ENCODE measurements at places on chromosomes 6 and 20.

- no peak for DNase-seq
These were observed 1249.0 kb upstream of the CITED2 start for GRCh38 chr6:140623498-140623897.

DNA sequence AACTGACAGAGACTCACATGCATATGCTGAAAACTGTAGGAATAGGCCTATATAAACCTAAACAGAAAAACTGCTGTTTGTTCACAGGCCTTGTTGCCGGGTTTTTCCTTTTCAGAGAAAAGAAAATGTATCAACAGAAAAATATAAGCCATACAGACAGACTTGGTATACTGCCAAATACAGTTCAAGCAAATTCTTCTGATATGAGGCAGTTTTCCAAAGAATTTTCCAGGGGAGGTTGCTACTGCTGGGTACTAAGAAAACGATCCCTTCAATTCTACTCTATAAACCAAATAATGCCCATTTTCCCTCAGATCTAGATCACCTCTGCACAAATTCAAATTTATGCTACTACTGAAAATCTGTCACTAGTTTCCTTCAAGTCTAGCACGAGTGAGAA, 59.4 kb downstream of the ME1 start:
- no peak for DNase-seq

DNA sequence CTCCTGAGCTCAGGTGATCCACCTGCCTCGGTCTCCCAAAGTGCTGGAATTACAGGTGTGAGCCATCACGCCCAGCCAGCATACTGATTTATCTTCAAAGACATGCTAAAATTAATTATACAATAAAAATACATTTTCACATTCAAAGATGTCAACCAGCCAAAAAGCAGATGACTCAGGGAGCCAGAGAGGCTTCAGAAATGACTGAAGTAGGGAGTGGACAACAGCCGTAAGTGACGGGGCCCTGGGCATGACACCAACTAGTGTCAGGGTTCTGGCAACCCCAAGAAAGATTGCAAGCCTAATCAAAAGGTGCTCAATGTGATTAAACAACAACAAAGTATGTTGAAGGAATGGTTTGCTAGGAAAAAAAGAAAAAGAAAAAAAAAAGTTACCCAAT, 28.4 kb downstream of the GPLD1 start:
- DNase-seq = no peak

GRCh38 chr6:159977255-159977903, 8.5 kb downstream of the IGF2R start:
- DNase-seq = no peak

DNA sequence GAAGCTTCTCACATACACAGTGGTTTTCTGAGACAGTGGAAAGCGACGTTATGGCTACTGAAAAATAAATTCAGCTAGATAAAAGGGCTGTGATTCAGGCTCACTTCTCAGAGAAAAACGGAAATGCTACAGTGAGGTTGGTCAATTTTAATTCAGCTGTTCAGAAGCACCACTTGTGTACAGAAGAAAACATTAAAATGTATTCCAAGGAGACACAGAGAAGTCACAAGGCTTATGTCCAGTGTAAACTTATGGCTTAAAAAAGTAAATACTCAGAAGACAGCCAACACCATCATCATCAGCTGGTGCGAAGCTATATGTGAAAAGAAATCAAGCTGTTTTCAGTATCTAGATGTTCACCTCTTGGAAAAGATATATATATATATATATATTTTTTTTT, 68.6 kb downstream of the ABHD12 start:
- DNase-seq = no peak

- DNase-seq = peak; percentile 7
These were observed 39.6 kb upstream of the RCAN2 start for GRCh38 chr6:46530896-46531295.

GRCh38 chr6:35833536-35833935, 28.4 kb downstream of the LHFPL5 start:
- no peak for DNase-seq

DNA sequence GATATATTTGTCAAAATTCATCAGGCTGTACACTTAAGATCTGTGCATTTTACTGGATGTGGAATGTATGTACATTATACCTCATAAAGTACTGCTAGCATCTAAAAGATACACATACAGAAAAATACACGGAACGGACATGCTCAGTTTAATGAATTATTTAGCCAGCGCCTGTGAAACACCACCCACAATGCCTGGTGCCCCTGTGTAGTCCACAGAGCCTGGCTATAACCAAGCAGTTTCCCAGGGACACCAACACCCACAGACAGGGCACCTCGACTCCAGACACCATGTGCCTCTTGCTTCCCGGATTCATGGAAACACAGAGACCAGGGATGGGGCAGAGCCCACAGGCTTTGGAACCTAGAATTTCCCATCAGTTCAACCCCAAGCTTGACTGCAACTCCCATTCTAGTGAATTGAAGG, 17.4 kb upstream of the ARMC12 start:
- no peak for DNase-seq

GRCh38 chr20:42483730-42484303, 705.9 kb downstream of the PTPRT start:
- peak; percentile 86 for DNase-seq

- no peak for DNase-seq
These were observed 52.9 kb downstream of the SLC35B3 start for GRCh38 chr6:8382434-8382833.

- peak; percentile 31 for DNase-seq
These were observed 1.1 kb downstream of the SNAI1 start for GRCh38 chr20:49983848-49984408.

DNA sequence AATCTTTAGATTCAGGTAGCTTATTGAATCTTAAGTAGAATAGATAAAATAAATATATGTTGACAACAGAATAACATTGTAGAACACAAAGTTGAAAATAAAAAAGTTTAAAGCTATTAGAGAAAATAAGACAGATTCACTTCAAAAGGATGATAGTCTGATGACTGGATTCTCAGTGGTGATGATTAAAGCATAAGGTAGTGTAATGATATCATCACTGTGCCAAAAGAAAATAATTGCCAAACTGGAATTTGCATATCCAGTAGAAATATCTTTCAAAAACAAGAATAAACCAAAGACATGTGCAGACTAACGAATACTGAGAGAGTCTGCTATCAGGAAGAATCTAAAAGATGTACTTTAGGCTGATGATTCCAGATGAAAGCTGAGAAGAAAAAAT, 30.2 kb downstream of the ENPP1 start:
- DNase-seq = no peak

DNA sequence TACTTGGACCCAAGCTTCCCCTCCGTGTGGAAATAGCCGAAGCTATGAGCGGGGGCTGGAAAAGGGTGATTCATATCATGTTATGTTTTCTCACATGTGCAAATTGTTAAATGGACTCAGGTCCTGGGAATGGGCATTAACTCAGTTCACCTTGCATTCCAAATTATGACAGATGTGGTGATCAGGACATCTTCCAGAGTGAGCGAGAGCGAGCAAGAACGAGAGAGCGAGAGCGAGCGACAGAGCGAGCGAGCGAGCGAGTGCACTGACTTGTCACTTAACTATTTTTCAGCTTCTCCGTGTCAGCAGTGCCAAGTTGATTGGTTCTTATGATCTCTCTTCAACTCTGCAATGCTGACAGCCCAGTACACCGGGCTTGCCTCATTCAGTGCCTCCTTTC, 437.4 kb upstream of the NRSN1 start:
- DNase-seq = no peak

DNA sequence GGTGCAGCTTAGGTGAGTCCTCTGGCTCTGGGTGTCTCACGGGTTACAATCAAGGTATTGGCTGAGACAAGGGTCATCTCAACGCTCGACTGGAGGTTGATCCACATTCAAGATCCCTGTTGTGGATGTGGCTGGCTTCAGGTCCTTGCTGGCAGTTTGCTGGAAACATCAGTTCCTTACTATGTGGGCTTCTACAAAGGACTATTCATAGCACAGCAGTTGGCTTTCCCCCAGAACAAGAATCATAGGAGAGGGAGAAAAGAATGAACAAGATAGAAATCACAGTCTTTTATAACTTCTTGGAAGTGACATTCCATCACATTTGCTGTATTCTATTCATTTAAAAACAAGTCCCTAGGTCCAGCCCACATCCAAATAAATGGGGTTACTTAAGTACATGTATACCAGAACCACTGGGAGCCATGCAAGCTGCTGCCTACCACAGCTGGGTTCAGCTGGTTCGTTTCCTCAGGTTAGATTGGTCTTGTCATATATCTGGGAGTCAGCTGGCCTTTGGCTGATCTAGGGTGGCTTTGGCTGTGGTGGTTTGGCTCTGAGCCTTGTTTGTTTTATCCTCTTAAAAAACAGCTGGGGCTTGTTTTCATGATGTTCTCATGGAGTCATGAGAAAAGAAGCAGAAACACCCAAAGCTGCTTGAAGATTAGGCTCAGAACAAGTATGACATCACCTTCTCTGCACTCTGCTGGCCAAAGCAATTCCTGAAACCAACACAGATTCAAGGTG, 433.2 kb upstream of the SPTLC3 start:
- DNase-seq = peak; percentile 39

DNA sequence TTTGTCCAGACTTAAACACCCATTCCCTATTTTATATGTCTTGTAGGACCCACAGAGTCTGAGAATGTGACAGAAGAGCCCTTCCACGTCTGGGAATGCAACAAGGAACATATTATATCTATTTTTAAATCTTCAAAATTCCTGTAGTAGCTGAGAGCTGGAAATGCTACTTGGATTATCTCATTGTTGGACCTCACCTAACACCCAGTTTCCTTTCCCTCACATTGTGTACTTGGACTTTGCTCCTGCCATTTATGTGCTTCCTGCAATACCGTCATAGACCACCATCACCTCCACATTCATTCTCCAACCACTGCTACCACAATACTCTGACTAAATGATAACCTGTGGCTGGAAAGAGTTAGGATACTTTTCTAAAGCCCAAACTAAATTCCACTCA, 335.4 kb downstream of the COL12A1 start:
- DNase-seq = peak; percentile 64

DNA sequence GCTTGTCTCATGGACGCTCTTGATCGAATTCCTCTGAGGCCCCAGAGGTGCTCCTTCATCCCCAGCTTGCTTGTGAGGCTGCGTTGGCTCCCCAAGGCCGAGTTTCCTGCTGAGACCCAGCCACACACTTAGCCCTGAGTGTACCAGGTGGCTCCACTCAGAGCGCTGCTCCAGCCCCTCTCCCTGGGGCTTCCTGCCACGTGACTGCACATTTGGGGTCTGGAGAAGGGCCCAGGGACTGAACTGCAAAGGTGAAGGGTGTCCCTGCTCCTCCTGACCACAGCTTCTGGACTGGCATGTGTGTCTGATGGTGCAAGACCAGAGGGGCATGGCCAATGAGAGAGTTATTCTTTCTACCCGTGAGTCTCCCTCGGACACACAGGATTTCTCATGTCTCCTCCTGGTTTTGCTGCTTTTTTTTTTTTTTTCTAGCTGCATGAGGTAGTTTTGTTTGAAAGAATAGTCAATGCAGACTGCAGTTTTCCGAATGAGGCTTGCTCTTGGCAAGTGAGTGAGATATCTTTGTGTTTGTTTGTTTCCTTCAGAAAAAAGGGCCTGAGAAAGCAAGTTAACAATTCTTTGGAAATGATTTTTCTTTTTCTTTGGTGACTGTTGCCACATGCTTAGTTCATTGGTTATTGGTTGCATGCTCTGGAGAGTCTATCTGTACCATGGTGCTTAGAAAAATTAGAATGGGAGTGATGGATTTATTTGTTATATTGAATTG, 3.1 kb upstream of the ZNF831 start:
- no peak for DNase-seq

DNA sequence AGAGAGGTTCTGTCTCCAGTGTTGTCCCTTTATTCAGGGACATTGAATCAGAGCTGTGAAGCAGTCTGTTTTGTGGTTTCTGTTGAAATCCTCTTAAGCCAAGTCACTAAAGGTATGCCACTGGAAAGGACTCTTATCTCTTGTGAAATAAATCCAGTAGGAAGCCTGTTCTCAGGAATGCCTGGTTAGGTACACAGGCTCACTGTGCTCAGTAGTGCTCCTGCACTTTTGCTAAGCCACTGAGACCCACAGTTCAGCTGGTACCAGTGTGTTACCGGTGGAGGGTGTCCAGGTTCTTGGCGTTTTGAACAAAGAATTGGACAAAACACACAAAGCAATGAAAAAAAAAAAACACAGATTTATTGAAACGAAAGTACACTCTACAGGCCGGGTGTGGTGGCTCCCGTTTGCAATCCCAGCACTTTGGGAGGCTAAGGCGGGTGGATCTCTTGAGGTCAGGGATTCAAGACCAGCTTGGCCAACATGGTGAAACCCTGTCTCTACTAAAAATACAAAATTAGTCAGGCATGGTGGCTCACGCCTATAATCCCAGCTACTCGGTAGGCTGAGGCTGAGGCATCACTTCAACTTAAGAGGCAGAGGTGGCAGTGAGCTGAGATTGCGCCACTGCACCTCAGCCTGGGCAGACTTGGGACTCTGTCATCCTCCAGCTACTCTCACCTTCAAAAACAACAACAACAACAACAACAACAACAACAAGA, 186.1 kb downstream of the JARID2 start:
- DNase-seq = peak; percentile 97

- no peak for DNase-seq
These were observed 358.9 kb upstream of the ID4 start for GRCh38 chr6:19478273-19478672.

- DNase-seq = peak; percentile 71
These were observed 17.5 kb upstream of the MRGBP start for GRCh38 chr20:62778601-62779416.

GRCh38 chr6:37078814-37079213, 73.4 kb downstream of the FGD2 start:
- no peak for DNase-seq

DNA sequence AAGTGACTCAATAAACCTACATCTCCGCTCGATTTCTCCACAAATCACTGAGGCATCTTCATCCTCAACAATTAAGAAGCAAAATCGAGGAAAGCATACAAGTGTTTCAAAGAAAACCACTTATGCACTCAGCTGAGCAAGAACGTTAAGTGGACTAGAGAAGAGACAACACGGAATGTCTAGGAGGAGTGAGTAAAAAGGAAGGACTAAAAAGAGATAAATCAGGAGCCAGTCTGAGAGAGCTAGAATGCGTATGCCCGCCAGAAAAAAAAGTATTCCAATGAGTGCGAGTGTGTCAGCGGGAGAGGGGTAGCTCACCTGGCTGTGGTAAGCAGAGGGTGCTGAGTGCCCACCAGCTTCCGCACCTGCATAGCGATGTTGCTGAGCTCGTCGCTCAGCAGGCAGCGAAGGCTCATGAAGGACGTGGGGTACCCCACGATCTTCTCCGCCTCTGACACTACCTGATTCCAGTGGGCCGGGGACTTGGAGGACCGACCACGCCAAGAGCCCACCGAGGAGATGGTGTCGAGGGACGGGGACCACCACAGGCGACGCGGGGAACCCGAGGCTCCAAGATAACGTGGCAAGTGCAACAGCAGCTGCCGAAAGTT, 587 bp downstream of the PDSS2 start:
- DNase-seq = peak; percentile 46

- DNase-seq = no peak
These were observed 104.4 kb downstream of the RALGAPA2 start for GRCh38 chr20:20608041-20608440.

GRCh38 chr6:161342039-161342438, 68.2 kb upstream of the AGPAT4 start:
- DNase-seq = peak; percentile 17

DNA sequence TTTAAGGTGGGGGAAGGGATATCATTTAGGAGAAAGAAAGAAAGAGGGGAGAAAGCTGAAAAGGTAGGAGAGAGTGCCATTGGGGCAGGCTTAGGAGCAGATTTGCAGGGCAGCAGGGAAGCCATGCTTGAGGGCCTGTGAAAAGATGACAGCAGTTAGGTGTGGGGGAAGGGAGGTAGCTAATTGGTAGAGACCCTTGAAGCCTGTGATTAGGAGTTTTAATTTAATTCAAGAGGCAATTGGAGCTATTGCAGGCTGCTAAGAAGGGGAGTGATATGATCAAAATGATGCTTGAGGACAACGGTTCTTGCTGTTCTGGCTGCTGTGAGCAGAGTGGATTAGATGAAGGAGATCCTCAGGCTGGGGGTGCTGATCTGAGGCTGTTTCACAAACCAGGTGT, 24.5 kb upstream of the SEC63 start:
- no peak for DNase-seq
